ENCODE measurements at places on chromosomes 11 and 22. TPM values are rescaled to one million over a fixed set of nuclear protein-coding genes. Genes with fewer than 3 reads are reported as not detected.

Gene GVQW3
- total RNA-seq: 2.9 TPM

Gene OR52A1
- not detected for total RNA-seq

Gene OR10A2
- total RNA-seq: not detected

Gene MS4A7
- 13.4 TPM for total RNA-seq

Gene TSGA10IP
- total RNA-seq: 0.09 TPM

Gene IGF2
- 38.2 TPM for total RNA-seq

Gene OR51E2
- total RNA-seq: under 0.01 TPM

Gene IGSF22
- 0.38 TPM for total RNA-seq

Gene BCR
- total RNA-seq: 17.9 TPM

- peak; percentile 82 for DNase-seq
Observed at GRCh38 chr11:11856638-11857037, 14.9 kb downstream of the USP47 start.

GRCh38 chr22:49023161-49023878, 804.4 kb downstream of the BRD1 start:
- no peak for DNase-seq

DNA sequence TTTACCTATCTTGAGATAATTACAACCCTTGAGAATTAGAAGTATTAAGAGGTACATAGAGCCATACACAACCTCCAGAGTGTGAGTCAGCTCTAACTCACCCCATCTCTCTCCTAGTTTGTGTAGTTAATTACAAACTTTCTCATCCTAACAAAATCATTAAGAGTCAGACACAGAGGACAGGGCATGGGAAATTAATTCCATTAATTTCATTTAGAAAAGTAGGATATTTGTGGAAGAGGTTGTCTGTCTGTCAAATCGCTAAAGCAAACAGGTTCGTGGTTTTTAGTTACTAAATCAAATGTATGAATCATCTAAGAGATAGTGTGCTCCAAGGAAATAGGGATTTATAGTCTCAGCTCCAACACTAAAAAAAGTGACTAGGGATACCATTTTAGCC, 1261.4 kb upstream of the TENM4 start:
- no peak for DNase-seq

GRCh38 chr11:94376841-94377240, 24.4 kb downstream of the GPR83 start:
- no peak for DNase-seq

DNA sequence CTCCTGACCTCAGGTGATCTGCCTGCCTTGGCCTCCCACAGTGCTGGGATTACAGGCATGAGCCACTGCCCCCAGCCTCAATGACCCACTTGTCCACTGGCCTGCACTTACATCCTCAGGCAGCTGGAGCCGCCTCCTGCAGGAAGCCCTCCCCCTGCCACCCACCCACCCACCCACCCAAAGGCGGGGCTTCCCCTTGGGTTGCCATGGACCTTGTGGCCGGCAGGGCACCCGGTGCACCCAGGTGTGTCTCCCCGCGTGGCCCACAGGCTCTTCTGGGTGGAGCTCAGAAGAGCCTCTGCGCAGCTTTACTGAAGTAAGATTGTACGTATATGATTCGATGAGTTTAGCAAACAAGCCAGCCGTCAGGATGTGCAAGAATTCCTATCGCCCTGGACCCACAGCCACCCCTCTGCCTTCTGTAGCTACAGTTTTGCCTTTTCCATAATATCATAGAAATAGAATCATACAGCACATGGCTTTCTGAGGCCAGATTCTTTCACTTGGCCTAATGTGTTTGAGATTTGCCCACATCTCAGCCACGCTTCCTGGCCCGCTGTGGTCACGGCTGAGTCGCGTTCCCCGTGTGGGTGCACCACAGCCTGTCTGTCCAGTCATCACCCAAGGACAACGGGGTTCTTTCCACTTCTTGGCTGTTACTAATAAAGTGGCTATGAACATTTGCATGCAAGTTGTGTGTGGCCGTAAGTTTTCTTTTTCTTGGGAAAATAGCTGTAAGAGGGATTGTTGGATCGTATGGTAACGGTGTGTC, 5.3 kb upstream of the BRSK2 start:
- no peak for DNase-seq

DNA sequence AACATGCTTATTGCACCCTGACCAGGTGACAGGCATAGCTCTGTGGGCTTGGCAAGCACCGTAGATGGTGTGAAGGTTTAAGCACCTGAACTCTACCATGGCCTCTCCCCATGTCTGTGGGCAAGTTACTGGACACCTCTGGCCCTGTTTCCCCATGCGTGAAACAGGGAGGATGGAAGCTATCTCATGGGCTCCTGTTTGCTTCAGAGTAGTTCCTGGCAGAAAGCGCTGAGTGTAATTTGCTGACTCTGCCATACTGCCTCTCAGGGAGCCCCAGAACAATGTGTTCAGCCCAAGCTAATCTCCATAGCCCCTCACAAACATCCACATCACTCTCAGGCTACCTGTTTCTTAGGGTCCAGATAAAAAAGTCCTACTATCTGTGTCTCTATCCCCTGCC, 2.4 kb downstream of the CBX6 start:
- no peak for DNase-seq

- DNase-seq: no peak
Observed at GRCh38 chr11:62012832-62013461, 45.5 kb upstream of the FTH1 start.

DNA sequence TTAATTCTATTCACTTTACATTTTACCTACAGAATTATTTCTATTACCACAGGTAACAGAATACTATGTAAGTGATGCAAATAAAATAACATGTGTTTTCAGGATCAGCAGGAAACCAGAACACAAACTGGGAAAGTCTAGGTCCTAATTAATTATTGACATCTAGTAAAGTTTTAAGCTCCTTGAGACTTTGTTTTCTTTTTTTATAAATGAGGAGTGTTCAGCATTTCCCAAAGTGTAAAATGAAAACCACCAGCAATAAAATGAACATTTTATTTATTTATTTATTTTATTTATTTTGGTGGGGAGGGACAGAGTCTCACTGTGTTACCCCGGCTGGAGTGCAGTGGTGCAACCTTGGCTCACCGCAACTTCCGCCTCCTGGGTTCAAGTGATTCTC, 123.6 kb downstream of the ARHGAP42 start:
- no peak for DNase-seq

DNA sequence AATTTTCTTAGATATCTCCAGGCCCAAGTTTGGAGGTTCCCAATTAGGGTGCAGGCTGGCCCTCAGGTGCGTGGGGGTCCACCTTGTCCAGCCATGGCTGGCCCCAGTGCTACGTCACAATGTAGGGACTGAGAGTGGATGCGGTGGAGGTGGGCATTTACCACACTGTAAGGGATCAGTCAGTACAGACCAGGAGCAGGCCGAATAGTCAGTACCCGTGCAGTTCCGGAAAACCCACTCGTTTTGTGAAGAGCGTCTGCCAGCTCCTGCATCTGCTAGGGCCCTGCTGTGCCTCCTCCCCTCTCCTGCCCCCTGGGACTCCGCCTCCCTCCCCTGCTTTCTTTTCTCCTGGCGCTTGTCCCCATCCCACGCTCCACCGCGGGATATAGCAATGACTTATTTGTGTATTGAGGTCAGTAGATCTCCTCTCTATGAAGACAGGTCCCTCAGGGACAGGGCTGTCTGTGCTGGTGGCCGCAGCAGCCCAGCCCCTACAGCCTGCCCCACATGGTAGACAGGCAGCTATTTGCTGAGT, 50.4 kb upstream of the SEPTIN5 start:
- no peak for DNase-seq

DNA sequence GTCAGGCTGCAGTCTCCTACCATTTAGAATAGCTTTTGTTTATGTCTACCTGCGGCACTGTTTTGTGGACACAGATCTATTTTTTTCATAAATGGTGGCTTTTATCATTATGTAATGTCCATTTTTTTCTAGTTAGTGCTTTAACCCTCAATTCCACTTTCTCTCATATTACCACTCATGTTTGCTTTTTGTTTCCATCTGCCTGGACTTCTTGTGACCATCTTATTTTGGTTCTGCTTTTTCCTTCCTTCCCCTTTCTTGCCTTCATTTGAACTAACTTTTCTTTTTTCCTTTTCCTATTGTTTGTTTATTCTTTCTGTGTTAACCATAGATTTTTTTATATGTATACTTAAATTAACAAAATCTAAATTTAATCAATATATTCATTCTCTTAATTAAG, 98.5 kb upstream of the SLC22A12 start:
- DNase-seq: no peak

- DNase-seq: no peak
Observed at GRCh38 chr11:74818283-74818946, 69.8 kb downstream of the RNF169 start.

GRCh38 chr11:36738292-36738861, 140.3 kb upstream of the RAG2 start:
- no peak for DNase-seq

GRCh38 chr22:24459911-24460310, 32.5 kb downstream of the ADORA2A start:
- DNase-seq: no peak

- no peak for DNase-seq
Observed at GRCh38 chr11:32658639-32659406, 75.2 kb downstream of the EIF3M start.

DNA sequence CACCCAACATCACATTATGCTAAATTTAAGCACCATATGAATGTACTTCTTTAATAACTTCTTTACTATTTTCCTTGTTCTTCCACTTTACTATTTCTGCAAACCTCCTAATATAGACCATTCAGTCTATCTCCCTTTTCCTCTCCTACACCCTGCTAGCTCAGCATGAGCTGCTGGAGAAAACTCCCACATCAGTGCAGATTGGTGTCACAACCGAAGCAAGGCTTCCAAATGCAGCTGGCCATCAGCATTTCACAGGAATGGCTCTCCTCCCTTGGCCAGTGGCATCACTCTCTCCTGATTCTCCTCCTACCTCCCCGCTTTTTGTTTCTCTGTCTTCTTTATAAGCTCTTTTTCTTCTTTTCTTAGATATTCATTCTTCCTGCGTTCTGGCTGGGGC, 118.7 kb upstream of the ZC3H12C start:
- no peak for DNase-seq

DNA sequence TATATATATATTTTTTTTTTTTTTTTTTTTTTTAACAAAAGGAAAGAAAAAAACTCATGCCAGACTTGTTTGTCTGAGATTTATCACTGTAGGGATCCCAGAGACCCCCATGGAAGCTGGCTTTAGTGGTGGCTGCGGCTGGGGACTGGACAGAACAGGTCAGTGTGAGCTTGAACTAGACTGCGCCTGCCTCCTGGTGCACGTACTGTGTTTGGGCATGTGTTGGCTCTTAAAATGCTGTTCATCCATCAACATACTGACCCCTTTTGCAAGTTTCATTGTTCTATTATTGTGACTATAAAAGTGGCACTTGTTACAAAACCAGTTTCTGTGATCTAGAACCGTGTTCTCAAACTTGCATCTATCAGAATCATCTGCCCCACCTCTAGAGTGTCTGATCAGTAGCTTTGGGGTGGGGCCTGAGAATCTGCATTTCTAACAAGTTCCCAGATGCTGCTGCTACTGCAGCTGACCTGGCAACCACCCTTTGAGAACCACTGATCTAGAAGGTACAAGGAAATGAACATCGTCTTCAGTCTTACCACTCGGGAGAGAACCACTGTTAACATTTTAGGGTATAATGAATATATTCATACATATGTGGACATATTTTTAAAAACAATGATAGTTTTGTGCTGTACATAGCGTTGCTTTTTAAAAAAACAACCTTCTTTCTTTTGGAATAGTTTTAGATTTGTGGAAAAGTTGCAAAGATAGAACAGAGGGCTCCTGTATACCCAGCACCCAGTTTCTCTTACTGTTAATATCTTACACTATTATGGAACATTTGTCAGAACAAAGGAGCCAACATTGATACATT, 54.0 kb downstream of the ZNRF3 start:
- DNase-seq: no peak

GRCh38 chr11:1946812-1947484, at the start of gene MRPL23:
MRPL23 (plus strand) TSS chr11:1947332; CDS start chr11:1947363, 31 bp downstream.
- DNase-seq: no peak

- no peak for DNase-seq
Observed at GRCh38 chr22:50733521-50734342, 4.3 kb upstream of the ACR start.

- no peak for DNase-seq
Observed at GRCh38 chr22:39925273-39925672, 24.4 kb downstream of the GRAP2 start.

- DNase-seq: no peak
Observed at GRCh38 chr11:97548280-97548679, 1158.5 kb downstream of the JRKL start.
